ENCODE measurements at places on chromosomes 4 and X. TPM values are rescaled to one million over a fixed set of nuclear protein-coding genes. Genes with fewer than 3 reads are reported as not detected.

GABRG1 gene
- total RNA-seq: 24.7 TPM

ALB gene
- total RNA-seq: 7.5 TPM

C4orf17 gene
- not detected for total RNA-seq

TACR3 gene
- total RNA-seq: 1.3 TPM

IQCM gene
- not detected for total RNA-seq

P2RY10 gene
- total RNA-seq: not detected

ADH1A gene
- not detected for total RNA-seq

USP17L26 gene
- total RNA-seq: not detected

SLC25A43 gene
- total RNA-seq: 3.8 TPM

MAGEA4 gene
- not detected for total RNA-seq

PDGFRA gene
- 56.7 TPM for total RNA-seq

SCFD2 gene
- 50.4 TPM for total RNA-seq

TLR6 gene
- 0.63 TPM for total RNA-seq

FAM241A gene
- 6.3 TPM for total RNA-seq

GAGE2A gene
- not detected for total RNA-seq

SYP gene
- total RNA-seq: 121 TPM

CSAG3 gene
- total RNA-seq: not detected

HAUS7 gene
- total RNA-seq: 11.0 TPM

GPC3 gene
- total RNA-seq: 1.3 TPM

TCP11X2 gene
- 1.9 TPM for total RNA-seq

PNMA3 gene
- total RNA-seq: 15.0 TPM

NRK gene
- total RNA-seq: 1.3 TPM

L1CAM gene
- 195 TPM for total RNA-seq

CXorf51A gene
- not detected for total RNA-seq

GLOD5 gene
- not detected for total RNA-seq

GYPE gene
- 0.63 TPM for total RNA-seq

CCSER1 gene
- 336 TPM for total RNA-seq

HS3ST1 gene
- total RNA-seq: 10.0 TPM

TCEANC gene
- total RNA-seq: 8.8 TPM

SMIM31 gene
- total RNA-seq: not detected

POF1B gene
- total RNA-seq: not detected

MMGT1 gene
- 16.9 TPM for total RNA-seq

GPAT3 gene
- total RNA-seq: not detected

F11 gene
- total RNA-seq: not detected

NEIL3 gene
- 6.9 TPM for total RNA-seq

TRIM61 gene
- 1.6 TPM for total RNA-seq

PHEX gene
- 3.1 TPM for total RNA-seq

AMTN gene
- not detected for total RNA-seq

GAB1 gene
- total RNA-seq: 38.5 TPM

RNF212 gene
- total RNA-seq: 4.4 TPM
